ENCODE measurements at places on chromosomes 7 and 10.
A peak's percentile ranks its signal among the peaks of the same experiment; 100 is the strongest.

- DNase-seq = no peak
- no peak overlapping the region for H3K4me3 ChIP-seq
- H3K4me1 ChIP-seq = no peaks in the 10 kb centered on the region
- H3K27ac ChIP-seq = no peak overlapping the region
Observed at GRCh38 chr10:126459878-126460481, 71.7 kb upstream of the ADAM12 start.

- peak overlapping the region; percentile 67 for H3K4me3 ChIP-seq
- no peak overlapping the region for H3K27ac ChIP-seq
- H3K27me3 ChIP-seq = peaks cover 3% of the 10 kb centered on the region
- no peaks in the 10 kb centered on the region for H3K4me1 ChIP-seq
- DNase-seq = no peak
- no peaks in the 10 kb centered on the region for H3K36me3 ChIP-seq
Observed at GRCh38 chr10:132498562-132499366, 38.8 kb upstream of the INPP5A start.

GRCh38 chr7:130150587-130150986 lies 54.6 kb downstream of the TMEM209 start:
- H3K27ac ChIP-seq = no peak overlapping the region
- H3K4me1 ChIP-seq = peaks cover 2% of the 10 kb centered on the region
- no peaks in the 10 kb centered on the region for H3K27me3 ChIP-seq
- no peak overlapping the region for H3K4me3 ChIP-seq
- H3K36me3 ChIP-seq = peaks cover 2% of the 10 kb centered on the region

DNA sequence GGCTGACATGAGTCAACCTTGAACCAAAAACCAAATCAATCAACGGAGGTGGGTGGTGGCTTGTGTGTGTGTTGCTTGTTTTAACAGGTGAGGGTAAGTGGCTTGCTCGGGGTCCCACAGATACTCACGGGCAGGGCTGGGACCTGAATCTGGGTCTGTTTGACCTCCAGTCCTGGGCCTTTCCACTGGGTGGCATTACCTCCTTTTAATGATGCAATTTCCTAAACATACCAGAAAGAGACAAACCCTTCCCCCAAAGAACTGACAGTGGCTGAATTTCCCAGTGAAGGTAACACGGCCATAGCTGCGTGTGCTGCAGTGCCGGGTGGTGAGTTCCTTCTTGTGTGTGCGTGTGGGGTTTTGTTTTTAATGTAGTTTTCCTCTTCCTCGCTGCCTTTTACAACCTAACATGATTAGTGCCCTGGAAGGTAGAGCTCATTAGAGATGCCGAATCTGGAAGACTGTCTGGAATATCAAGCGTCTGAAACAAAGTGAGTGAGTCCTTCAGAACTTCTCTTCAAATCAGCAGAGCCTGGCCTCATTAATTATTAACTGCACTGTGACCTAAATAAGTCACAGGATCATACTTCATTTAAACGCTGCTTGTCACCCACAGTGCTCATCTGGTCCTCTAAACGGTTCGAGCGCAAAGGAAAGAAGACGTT lies 166.1 kb upstream of the TCERG1L start:
- H3K4me3 ChIP-seq = no peak overlapping the region
- H3K4me1 ChIP-seq = no peaks in the 10 kb centered on the region
- no peak overlapping the region for H3K27ac ChIP-seq
- H3K36me3 ChIP-seq = no peaks in the 10 kb centered on the region

GRCh38 chr10:77969114-77969513 lies 42.6 kb upstream of the DLG5 start:
- H3K27ac ChIP-seq = no peak overlapping the region
- no peaks in the 10 kb centered on the region for H3K27me3 ChIP-seq
- H3K4me1 ChIP-seq = peaks cover 22% of the 10 kb centered on the region
- DNase-seq = no peak
- H3K4me3 ChIP-seq = no peak overlapping the region

DNA sequence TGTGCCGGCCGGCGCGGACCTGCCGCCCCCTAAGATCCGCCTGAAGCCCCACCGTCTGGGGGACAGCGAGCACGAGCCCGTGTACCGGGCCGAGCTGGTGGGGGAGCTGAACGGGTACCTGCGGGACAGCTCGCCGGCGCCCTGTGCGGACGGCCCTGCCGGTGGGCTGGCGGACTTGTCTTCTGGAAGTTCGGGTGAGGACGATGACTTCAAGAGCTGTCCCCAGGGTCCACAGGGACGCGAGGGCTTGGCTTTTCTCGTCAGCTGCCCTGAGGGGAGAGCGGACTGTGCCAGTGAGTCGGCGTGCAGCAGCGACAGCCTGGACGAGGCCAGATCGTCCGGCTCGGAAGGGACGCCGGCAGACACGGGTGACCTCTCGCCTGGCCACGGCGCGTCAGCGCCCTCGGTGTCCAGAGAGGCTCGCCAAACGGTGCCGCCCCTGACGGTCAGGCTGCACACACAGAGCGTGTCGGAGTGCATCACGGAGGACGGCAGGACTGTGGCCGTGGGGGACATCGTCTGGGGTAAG lies 8.5 kb downstream of the PWWP2B start:
- no peaks in the 10 kb centered on the region for H3K36me3 ChIP-seq
- no peak overlapping the region for H3K27ac ChIP-seq
- no peak overlapping the region for H3K4me3 ChIP-seq
- no peaks in the 10 kb centered on the region for H3K27me3 ChIP-seq
- no peak for DNase-seq
